ENCODE measurements at places on chromosomes 6 and 20.

- no peak for DNase-seq
Measured at GRCh38 chr20:25376886-25377285, 13.7 kb downstream of the ABHD12 start.

- no peak for DNase-seq
Measured at GRCh38 chr6:100184473-100184872, 190.4 kb upstream of the MCHR2 start.

- DNase-seq: no peak
Measured at GRCh38 chr6:22716721-22717120, 147.4 kb downstream of the HDGFL1 start.

- DNase-seq: no peak
Measured at GRCh38 chr6:24549674-24550353, 55.0 kb downstream of the ALDH5A1 start.

- DNase-seq: no peak
Measured at GRCh38 chr6:31702405-31702818, 712 bp downstream of the ABHD16A start.

DNA sequence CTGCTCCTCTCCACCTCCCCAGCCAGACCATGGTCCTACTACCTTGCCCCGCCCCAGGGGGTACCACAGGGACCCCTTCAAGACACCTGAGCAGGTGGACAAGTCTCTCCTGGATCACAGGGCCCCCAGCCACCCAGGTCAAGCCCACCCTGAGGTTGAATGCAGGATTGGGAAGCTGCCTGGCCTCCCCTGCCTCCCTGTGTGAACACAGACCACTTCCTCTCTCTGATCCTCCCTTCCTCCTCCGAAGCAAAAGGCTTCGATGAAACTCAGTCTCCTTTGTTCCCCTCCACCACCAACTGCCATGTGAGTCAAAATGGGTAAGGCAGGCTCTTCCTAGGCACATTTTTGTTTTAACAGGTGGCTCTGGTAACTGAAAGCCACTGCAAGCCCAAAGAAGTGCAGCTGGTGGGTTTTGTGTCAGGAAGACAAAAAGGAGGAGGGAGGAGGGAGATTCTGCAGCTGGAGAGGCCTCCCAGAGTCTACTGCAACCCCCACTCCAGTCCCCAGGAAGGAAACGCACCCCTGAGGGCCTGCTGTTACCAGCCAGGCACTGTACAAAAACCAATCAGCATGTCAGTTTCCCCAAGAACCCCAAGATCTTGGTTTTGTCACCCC is 5.4 kb downstream of the ADA start:
- DNase-seq: no peak

DNA sequence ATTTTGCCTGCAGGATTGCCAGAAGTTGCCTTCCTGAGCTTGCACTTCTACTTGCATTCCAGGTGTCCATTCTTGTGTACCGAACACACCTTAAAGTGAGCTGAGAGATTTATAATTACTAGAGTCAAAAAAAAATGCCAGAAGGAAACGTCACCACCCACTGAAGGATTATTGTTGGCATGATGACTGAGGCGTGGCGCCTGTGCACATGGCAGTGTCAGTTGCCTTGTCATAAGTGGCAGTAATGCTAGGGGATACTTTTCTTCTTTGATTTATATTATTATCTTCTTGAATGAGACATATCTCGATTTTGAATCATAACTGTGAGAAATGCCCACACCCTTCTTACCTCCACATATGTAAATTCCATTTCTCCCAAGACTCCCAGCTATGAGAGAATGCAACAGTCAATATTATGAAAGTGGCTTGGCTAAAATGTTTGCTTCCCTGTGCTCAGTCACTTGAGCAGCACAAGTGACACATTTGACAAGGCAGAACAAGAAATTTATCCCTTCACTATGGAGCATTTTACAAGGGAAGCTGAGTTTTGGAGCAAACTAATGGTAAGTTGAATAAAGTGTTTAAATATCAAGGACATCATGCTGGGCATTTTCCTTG is 149.5 kb upstream of the SASH1 start:
- no peak for DNase-seq

DNA sequence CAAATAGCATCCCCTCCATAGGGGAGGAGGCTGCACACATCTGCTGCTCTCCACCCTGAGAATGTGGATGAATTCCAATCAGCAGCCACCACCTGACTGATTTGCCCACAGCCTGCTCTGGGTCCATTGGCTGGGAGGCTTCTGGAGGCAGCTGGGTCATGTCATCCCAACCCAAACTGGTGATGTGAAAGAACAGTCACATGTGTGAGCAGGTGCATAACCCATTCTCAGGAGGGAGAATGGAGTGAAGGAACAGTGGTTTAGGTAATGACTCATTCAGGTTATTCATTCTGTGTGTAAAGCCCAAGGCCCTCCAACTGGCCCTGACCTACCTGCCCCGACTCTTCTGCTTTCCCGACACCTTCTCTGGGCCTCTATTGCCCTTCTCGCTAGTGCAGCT is 90.9 kb upstream of the GCM1 start:
- DNase-seq: no peak

DNA sequence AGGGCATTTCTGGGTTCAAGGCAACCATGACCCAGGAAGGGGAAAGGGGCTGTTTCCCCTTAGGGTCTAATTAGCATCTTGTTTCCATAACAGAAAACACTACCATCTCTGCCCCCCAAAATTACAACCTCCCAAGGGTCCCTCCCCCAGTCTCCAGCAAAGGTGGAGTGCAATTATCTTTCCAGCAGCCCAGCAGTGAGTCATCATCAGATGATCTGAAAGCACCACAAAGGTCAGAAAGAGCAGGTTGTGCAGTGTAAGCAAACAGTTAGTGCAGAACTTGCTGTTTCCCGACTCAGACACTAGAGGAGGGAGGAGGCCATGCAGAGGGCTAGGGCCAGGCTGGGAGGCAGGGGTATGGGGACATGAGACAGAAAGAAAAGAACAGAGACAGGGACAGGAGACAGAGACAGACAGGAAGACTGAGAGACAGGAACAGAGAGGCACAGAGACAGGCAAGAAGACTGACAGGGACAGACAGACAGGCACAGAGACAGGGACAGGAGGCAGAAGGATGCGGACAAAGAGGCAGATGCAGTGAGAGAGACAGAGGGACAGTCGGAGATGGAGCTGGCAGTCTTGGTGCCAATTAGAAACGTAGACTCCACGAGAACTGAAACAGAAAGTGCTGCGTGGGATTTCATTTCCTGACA is 62.5 kb downstream of the PYGB start:
- DNase-seq: peak; percentile 30

- DNase-seq: no peak
Measured at GRCh38 chr6:148866657-148867268, 119.9 kb downstream of the UST start.

- DNase-seq: peak; percentile 50
Measured at GRCh38 chr6:149031859-149032598, 285.2 kb downstream of the UST start.

DNA sequence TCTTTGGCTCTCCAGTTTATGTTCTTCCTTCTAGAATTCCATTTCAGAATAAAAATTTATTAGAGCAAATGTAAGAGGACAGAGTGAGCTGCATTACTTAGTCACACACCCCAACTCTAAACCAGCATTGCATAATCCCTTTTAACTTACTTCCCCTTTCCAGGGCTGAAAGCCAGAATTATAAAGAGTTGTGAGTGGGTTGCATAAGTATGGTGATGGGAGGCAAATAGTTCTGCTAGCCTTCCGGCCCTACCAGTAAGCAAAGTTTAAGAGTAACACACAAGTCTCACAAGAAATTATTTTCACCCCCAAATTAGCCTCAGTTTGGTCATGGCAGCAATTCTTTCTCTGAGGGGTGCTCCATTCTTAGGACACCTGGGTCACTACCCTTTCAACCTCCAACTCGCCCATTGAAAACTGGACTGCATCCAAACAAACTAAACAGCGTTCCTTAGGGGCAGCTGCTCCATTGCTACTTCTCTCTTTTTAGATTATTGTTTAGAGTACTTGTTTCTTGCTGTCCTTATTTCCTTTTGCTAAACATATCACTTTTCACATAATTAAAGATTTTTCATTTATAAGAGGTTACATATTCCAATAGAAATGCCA is 1.6 kb downstream of the KIAA0408 start:
- no peak for DNase-seq

DNA sequence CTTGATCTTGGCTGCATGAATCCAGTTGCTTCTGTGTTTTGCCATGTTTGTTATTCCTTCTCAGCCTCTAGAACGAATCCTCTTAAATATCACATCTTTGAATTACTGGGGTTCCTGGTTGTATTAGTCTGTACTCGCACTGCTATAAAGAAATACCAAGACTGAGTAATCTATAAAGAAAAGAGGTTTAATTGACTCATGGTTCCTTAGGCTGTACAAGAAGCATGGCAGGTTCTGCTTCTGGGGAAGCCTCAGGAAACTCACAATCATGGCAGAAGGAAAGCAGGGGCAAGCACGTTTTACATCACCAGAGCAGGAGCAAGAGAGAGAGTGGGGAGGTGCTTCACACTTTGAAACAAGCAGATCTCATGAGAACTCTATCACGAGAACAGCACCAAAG is 18.0 kb upstream of the BFSP1 start:
- no peak for DNase-seq
